ENCODE measurements at places on chromosomes 7 and 10.
A peak's percentile ranks its signal among the peaks of the same experiment; 100 is the strongest.

DNA sequence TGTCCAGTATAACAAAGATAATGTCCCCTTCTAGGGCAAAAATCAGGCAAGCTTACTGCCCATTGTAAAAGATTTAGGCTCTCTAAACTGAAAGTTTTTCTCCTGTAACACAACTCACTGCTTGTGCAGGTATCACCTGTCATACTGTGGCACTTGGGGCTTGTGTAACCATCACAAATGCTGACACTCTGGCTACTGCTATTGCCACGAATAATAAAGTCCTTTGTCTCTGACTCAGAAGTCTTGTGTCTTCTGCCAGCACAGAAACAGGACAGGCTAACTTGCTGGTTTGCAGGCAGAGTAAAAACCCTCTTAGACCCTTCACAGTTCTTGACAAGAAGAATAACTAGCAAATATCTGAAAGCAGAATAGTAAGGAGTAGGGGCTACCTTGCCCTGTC is 273.9 kb downstream of the RPS24 start:
- DNase-seq, result no peak

DNA sequence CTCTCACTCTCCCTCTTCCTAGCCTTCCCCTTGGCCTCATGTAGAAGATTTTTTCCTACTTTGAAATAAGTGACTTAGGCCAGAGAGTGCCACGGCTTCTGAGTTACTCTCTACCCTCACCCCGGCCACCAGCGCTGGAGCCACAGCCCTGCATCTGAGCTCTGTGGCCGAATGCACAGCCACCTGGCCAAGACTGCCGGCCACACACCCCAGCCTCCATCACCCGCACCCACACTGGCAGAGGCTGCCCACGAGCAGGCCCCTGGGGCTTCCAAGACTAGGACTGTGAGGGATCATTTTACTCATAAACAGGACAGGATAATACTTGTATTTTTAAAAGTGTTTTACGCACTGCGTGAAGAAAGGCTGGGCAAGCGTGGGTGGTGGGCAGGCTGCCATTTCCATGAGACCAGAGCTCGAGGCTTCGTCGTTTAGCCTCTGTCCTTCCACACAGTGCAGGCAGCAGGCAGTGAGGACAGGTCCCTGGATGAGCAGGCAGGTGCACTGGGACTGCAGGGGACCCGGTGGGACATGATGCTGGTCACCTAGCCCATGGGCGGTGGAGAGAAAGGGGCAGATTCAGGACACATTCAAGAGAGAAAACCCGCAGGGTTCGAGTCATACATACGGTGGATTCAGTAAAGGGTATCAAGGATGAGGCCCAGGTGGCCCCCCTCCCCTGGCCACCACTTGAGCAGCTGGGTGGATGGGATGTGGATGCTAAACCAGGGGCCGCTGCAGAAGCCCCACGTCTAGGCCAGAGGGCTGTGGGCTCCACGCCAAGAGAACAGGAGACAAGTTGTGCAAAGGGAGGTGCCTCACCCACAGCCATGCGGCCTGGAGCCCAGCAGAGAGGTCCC is 35.5 kb upstream of the RNF32 start:
- no peak for DNase-seq

GRCh38 chr7:31890766-31891165 is 179.4 kb downstream of the PDE1C start:
- DNase-seq, result peak; percentile 29

DNA sequence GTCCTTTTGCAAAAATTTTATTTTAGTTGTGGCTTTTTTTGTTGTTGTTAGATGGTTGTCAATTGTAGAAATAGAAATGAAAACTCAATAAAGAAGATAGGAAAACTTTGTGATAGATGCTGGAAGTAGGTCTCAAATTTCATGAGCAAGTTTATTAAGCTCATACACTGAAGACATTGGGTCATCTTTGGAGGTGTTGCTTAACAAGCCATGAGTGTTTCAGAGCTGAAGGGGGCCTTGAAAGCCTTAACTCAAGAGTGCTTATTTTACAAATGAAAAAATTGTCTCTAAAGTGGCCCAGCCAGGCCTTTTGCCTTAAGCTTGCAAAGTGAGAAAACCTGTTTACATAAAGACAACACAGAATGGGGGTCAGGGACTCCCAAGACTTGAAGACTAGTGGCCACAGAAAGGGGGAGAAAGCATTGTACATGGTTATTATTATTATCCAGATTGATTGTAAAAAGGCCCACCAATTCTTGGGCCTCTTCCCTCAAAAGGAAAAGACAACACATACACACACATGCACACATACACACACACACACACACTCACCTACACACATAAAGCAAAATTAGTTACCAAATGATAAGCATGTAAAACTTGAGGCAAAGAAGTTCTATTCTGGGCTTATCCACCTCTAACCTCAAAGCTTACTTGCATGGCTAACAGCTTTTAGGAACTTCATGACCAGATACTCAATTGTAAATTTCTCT is 49.7 kb upstream of the GLCCI1 start:
- DNase-seq, result no peak

DNA sequence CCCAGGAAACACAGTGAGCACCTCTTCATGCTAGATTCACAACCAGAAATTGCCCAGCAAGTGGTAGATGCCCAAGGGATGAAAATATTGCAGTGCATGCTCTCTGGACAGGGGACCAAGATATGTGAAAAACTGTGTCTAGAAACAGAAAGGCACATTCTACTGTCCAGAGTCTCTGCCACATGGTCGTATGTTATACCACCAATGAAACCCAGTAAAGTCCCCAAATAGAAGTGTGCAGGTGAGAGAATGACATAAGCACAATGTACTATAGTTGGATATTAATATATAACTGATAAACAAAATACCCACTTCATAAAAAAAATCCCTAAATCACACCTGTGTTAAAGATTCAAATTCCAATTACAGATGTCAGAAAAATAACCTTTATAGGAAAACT is 43.8 kb downstream of the RASGEF1A start:
- DNase-seq, result no peak

DNA sequence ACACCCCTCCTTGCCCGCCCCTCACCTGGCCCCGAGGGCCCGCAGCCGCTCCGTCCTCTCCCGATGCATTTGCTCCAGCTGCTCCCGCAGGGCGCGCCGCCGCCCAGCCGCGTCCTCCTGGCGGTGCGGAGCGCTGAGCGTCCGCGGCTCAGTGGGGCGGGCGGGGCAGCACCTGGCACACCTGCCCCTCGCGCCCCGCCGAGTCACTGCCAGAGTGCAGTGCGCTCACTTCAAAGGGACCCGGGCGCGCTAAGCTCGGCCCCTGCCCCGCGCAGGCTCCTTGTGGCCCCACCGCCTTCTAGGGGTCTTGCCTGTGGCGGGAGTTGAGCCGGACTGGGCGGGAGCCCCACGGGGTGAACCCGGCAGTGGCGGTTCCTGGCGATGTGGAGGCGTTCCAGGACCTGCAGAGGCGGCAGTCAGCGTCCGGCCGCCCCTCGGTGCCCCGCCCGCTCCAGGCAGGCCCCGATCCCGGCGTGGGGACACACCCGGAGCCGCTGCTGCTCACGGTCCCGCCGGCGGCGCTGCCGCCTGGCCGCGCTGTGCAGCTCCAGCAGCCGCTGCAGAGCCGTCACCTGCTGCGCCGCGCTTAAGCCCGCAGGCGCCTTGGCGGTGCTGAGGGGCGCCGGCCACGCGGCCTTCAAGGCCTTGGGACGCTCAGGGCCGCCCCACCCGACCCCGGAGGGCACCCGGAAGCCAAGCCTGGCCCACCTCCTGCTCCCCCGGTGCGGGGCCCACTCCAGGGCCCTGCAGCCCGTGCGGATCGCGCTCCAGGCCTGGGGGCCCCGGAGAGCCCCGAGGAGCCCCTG is 6.7 kb downstream of the ATP6V1F start:
- peak; percentile 52 for DNase-seq

DNA sequence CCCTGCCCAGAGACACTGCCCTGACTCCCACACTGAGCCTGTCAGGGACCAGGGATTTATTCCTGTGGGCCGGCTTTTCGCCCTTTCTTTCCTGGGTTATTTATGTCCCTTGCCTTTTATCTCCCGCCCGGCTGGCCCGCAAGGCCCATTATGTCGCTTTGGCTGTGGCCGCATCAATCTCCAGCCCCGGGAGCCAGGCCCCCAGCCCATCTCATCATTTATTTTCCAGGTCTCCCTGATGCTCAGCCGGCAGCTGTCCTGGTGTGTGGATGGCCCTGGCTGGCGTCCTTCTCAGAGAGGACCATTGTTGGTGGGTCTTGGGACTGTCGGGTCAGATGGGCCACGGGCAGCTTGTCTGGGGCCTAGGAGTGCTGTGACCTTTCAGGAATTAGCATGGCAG is 82.3 kb downstream of the FAM241B start:
- DNase-seq, result no peak

DNA sequence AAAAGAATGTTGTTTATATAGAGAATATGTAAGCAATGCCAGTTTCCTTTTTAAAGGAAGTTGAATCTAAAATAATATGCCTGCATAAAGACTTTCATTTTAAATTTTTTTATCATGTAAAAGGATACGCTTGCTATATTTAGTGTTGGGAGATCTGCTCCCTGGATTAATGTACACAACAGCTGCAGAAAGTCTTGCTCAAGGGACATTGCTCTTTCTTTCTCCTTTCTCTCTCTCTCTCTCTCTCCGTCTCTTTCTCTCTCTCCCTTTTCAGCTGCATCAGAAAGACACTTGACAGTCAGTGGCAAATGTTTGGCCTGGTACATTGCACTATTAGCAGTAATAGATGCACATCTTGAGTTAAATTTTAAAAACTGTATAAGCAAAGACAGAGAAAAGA is 739 bp downstream of the MYPN start:
- peak; percentile 41 for DNase-seq

GRCh38 chr7:132856416-132856815 is 225.5 kb downstream of the CHCHD3 start:
- DNase-seq, result no peak

GRCh38 chr10:62790019-62790555 is 14.4 kb upstream of the ADO start:
- DNase-seq, result no peak

DNA sequence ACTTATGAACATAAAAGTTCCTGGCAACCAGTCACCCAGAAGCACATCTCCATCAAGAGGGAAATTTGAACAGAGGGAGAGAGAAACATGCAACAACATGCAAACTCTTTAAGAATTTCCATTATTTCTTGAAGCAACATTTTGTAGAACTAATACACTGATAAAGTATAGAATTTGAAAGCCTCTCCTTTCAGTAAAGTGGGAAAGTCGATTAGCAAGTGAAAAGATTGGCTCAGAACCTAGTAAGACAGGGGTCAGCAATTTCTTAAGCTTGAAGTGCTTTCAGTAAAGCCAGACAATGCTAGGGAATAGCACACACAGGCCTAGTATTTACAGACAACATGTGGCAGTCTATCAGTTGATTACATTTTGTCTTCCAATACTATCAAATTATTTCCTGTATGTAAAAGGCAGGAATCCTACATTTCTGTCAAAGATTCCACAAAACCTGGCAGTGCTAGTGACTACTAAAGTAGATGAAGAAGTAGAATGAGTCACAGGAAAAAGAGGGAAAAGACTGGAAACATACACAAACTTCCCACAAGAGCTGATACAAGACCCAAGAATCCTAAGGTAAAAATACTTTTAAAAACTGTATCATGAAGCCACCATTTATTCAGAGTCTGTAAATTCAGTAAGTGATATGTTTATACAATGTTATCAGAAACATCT is 25.2 kb downstream of the DNAJC1 start:
- DNase-seq, result peak; percentile 52

GRCh38 chr7:142739923-142740492 is 9.3 kb upstream of the PRSS1 start:
- no peak for DNase-seq

GRCh38 chr10:71998840-71999194 is 34.6 kb downstream of the CHST3 start:
- DNase-seq, result peak; percentile 97

DNA sequence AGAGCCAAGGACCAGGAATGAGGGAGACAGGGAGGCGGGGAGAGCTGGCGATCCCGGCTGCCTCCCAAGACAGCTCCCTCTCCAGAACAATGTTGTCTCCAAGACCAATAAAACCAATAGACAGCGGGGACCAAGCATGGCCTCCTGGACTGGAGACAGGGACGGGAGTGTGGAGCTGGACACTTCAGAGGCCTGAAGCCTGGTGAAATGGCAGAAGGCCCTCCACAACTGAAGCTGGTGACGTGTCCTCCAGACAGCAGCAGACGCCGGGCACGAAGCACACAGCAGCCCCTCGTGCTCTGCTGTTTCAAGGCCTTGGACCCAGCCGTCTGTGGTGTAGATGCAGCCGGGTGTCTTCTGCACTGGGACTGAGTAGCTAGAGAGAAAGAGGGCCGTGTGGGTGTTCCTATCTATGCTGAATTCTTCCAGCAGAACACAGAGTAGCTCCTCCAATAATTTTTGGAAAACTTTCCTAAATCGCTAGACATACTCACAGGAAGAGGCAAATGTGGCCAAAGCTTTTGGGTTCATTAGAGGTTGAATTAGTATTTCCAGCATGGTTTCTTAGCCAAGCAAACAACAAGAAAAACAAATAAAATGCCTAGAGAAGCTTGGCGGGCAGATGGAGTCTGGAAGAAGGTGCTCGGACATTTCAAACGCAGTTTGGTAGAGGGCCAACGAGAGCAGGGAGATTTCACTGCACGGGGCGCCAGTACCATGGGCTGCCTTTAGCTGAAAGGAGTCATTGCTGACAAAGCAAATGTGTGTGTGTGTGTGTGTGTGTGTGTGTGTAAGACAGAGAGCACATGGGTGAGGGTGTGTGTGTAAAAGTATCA is 570.4 kb downstream of the TCERG1L start:
- no peak for DNase-seq

DNA sequence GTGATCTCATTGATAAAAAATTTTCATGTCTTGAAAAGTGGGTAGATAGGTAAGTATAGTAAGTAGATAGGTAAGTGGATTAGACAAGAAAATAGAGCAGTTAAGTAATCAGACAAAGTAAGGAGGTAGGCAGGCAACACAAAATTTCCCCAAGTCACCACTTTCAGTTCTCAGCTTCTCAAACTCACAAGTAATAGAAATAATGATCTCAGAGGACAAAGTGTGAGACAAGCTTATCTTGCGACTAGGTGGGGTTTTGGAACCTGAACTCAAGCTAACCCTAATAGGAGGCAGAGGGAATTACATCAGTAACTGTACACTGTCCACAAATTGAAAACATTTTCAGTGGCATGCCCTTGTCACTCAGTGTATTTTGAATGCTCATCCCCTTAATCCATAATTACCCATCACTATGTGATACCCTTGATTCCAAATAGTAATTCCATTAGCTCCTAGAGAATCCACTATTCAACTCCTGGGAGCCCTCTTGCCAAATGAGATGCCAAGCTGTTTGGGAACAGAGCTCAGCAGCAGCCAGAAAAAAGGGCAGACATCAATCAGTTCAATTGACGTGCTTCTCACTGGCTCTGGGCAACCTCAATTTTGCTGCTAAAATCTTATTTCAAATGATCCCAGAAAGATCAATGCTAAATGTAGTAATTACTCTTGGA is 703.2 kb downstream of the XPNPEP1 start:
- DNase-seq, result no peak

- DNase-seq, result peak; percentile 85
Observed at GRCh38 chr7:80134536-80135308, at the start of gene GNAI1. GNAI1 (plus strand) TSS chr7:80134831; CDS start chr7:80135161, 330 bp downstream.

GRCh38 chr10:3126741-3127346 is 45.7 kb downstream of the PITRM1 start:
- DNase-seq, result no peak

DNA sequence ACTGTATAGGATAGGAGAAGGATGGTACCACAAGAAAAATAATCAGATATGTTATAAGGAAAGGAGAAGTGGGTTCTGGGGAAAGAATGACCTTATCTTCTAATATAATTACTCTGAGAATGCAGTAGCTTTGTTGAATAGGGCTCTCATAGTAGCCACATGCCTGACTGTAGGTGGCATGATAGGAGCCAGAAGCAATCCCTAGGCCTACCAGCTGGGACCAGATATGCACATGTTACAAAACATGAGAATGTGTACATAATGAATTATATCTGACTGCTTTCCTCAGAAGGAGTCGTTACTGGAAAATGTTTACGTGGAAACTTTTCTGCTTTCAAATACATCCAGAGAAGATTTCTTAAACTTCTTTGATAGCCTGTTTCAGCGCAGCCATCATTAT is 53.2 kb upstream of the FAM3C start:
- DNase-seq, result peak; percentile 26

Measured in EH (cell line).